Stimulated activated CD8-positive, alpha-beta memory T cell treated with anti-CD3 and anti-CD28 coated beads, Interleukin-15, amount 100 ng/mL, for 24 hours (primary cell): ENCODE measurements at places on chromosomes 7 and 10.

- no peak for DNase-seq
Observed at GRCh38 chr10:1068380-1069361, 12.5 kb downstream of the WDR37 start.

GRCh38 chr10:34574353-34574934 is 240.7 kb downstream of the PARD3 start:
- no peak for DNase-seq

GRCh38 chr10:5419466-5420094 is 7.2 kb downstream of the NET1 start:
- no peak for DNase-seq

DNA sequence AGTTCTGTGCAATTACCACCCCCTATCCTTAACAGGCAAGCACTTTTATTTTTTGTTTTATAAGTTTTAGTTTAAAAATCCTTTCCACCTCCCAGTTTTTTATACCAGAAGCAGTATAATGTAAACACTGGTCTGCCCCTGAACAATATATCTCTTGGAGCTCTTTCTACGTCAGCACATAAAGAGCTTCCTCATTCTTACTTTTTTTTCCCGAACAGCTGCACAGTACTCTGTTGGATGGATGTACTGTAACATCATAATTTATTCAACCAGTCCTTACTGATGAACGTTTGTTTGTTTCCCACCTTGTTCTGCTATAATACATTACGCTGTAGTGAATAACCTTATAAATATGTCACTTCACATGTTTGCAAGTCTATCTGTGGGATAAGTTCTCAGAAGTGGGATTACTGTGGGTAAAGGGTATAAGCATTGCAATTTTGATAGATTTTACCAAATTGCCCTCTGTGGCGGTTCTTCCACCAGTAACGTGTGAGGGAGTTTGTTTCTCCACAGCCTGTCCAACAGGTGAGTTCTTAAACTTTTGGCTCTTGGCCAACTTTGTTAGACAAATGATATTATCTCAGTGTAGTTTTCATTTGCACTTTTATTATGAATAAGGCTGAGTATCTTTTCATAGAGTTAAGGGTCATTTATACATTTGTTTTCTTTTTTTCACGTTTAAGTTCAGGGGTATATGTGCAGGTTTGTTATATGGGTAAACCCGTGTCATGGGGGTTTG is 32.8 kb downstream of the ADRA2A start:
- no peak for DNase-seq

DNA sequence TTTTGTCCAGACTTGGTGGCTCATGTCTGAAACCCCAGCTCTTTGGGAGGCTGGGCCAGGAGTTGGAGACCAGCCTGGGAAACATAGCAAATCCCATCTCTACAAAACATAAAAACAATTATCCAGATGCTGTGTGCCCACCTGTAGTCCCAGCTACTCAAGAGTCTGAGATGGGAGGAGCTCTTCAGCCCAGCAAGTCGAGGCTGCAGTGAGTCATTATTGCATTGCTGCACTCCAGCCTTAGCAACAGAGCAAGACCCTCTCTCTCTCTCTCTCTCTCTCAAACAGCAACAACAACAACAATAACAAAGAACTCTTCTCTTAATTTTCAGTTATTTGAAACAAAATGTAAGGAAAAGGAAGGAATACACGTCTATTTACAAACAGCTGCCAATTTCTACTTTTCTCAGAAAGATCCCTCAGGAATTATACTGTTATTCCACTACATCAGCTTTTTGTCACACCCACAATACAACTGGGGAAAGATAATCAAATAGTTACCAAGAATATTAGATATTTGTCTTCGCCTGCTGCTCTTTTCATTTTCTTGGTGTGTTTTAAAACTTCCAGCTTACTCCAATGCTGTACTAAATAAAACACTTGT is 5.1 kb upstream of the TSPAN12 start:
- no peak for DNase-seq

DNA sequence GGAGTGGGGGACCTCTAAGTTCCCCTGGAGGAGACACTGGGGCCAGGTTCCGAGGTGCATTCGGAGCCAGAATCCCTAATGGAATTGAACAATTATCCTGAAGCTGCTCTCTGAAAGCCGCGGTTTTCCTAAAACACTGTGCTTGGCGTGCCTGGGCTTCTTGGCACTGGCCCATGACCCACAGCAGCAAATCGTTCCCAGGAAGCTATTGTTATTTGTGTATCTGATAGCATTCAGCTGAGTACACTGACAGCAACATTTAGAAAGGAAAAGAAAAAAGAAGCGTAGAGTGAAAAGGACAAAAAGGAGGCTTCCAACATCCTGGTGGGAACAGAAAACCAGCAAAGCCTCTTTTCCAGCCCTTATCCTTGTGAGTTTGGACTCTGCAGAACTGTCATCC is 339.8 kb downstream of the FRMD4A start:
- DNase-seq: no peak

- DNase-seq: no peak
Observed at GRCh38 chr10:119131512-119132240, 27.8 kb downstream of the DENND10 start.

GRCh38 chr7:13312307-13312706 is 624.9 kb downstream of the ARL4A start:
- DNase-seq: no peak

DNA sequence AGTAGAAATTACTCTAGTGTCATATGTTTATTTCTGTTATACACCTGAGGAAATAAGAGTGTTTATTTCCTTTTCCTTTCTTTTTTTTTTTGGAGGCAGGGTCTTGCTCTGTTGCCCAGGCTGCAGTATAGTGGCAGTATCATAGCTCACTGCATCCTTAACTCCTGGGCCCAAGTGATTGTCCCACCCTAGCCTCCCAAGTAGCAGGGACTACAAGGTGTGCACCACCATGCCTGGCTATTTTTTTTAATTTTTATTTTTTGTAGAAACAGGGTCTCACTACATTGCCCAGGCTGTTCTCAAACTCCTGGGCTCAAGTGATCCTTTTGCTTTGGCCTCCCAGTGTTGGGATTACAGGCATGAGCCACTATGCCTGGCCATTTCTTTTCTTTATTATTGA is 37.8 kb downstream of the TBC1D12 start:
- DNase-seq: no peak

- DNase-seq: no peak
Observed at GRCh38 chr7:13803134-13803533, 186.3 kb downstream of the ETV1 start.

DNA sequence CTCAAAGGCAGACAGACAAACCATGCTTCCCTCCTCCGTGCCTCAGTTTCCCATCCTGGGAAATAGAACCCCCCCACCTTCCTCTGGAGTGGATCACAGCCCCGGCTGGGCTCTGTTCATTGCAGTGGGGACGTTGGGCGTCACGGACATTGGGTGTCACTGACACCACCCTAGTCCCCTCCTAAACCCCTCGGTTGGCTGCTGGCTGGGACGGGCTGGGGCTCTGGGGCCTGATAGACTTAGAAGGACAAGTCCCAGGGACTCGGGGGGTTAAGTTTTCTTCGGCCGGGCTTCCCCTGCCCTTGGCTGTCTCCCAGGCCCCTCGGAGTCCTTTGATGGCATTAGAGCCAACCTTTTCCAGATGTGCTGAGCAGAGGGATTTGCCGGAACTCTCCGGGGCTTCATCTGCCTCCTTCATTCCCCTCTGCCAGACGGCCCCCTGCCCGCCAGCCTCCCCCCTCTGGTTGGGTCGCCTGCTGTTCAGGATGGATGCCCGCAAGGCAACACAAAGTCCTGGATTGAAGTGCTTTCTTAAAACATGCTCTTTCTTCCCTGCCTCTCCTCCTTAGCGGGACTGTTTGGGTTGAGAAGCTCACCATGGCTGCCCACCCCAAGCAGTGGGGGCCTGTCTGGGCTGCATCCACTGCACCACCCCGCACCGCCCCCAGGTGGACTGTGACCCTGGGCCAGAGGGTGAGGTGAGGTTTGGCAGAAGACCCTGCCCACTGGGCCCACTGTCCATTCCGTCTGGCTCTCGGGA is 73.0 kb downstream of the COL26A1 start:
- no peak for DNase-seq

- no peak for DNase-seq
Observed at GRCh38 chr7:48154792-48155413, 16.4 kb upstream of the ABCA13 start.

DNA sequence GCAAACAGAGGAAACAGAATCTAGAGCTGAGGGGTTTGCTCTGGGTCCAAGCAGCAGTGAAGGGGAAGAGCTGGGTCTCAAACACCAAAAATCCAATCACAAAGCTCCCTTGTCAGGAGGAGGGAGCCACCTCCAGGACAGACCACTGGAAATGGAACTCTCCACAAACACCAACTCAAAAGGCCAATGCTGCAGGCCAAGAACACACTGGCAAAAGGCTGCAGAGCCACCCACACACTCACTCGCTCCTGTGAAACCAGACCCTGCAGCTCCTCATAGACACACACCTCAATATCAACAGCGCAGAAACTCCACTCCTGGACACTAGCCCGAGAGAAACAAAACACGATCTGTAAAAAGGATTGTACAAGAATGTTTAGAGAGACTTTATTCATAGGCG is 213.5 kb downstream of the PTPRN2 start:
- no peak for DNase-seq

DNA sequence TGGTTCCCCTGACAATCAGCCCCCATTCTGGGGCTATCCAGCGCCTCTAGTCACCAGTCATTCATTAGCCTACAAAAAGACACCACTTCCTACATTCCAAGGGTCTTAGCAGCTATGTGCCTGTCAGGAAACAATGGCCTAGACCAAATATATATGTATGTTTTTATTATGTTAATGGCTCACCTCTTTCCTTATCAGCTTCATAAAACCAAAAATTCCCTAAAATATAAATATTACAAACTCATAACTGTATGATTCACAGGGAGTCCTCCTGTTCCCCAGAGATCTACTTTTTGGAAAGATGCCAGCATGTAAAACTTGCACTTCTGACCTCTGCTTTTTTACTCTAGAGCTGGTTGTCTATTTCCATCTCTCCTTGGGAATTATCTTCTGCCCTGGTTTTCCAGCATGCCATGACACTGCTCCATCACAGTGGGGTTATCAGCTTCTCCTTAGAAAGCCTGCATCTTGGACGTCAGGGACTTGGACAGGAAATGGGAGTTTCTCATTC is 79.2 kb downstream of the ABCA13 start:
- DNase-seq: no peak

DNA sequence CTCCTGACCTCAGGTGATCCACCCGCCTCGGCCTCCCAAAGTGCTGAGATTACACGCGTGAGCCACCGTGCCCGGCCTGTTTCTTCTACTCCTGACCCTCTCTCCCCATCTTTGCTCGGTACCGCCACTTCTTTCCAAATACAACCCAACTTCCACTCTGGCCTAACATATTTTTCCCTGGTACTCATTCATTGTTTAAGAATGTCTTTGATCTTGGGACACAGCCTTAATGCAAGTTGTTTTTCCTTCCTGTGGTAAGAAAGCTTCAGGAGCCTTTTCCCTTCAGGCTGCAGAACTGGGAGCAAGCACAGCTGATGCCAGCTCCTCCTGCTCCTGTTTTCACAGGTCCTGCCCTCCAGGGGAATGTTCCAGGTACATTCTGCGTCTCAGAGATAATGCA is 13.7 kb downstream of the CALML3 start:
- DNase-seq: no peak
